Activated CD8-positive, alpha-beta memory T cell treated with anti-CD3 and anti-CD28 coated beads for 36 hours (primary cell): ENCODE measurements at places on chromosomes 2 and 18. TPM values are rescaled to one million over a fixed set of nuclear protein-coding genes. Genes with fewer than 3 reads are reported as not detected.

CRIM1 gene
- 18.2 TPM for total RNA-seq

ANKRD30BL gene
- not detected for total RNA-seq

DNAJC5G gene
- total RNA-seq, result not detected

IGFBP2 gene
- total RNA-seq, result 5.9 TPM

KIAA2012 gene
- not detected for total RNA-seq
